ENCODE measurements at places on chromosomes 2 and 18. TPM values are rescaled to one million over a fixed set of nuclear protein-coding genes. Genes with fewer than 3 reads are reported as not detected.

TXNDC2 gene
- total RNA-seq, result 0.17 TPM

ESPNL gene
- total RNA-seq, result 0.20 TPM

ARHGAP15 gene
- not detected for total RNA-seq

ALPI gene
- total RNA-seq, result not detected

KLHL41 gene
- total RNA-seq, result not detected

CCDC68 gene
- 64.8 TPM for total RNA-seq

GCG gene
- not detected for total RNA-seq

UGT1A6 gene
- total RNA-seq, result not detected

EEF1B2 gene
- 1,353 TPM for total RNA-seq

MAL gene
- total RNA-seq, result not detected

NPPC gene
- total RNA-seq, result not detected

VWA3B gene
- not detected for total RNA-seq

Measured in NCI-H460 (cell line).